ENCODE measurements at places on chromosomes 1 and 21.

GRCh38 chr1:213658457-213658856 lies 329.3 kb upstream of the PROX1 start:
- DNase-seq, result no peak

GRCh38 chr1:54795356-54795665 lies 5.8 kb downstream of the TTC22 start:
- DNase-seq, result no peak

GRCh38 chr1:180932378-180932777 lies 19.7 kb downstream of the KIAA1614 start:
- no peak for DNase-seq

GRCh38 chr1:187384504-187384903 lies 555.8 kb downstream of the PLA2G4A start:
- DNase-seq, result no peak

- no peak for DNase-seq
Observed at GRCh38 chr21:41024341-41024740, 143.6 kb upstream of the BACE2 start.

DNA sequence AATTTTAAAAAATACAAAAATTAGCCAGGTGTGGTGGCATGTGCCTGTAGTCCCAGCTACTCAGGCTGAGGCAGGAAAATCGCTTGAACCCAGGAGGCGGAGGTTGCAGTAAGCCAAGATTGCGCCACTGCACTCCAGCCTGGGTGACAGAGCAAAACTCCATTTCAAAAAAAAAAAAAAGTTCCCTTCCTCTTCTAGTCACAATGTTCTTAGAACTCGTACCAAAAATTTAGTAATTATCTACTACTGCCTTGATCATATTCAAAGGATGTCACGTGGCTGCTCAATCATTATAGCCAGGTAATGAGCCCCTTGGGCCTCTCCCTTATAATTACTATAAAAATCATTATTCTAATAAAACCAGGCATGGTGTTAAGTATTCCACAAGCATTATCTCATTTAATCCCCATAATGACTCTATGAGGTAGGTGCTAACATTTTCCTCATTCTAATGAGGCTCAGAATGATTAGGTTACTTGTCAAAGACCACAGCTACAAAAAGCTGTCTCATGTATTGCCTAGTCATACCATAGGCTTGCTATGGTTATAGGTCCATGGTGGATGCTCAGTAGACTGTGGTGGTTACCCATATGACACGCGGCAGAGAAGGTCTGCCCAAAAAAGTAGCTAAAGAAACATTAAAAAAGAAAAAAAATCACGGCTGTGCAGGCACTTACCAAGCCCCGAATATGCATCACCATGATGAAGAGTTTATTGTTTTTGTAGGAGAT lies 15.5 kb upstream of the PPP1R15B start:
- no peak for DNase-seq

GRCh38 chr1:95093296-95093695 lies 20.5 kb upstream of the ALG14 start:
- DNase-seq, result no peak

GRCh38 chr1:225481738-225482137 lies 53.9 kb upstream of the LBR start:
- DNase-seq, result no peak

DNA sequence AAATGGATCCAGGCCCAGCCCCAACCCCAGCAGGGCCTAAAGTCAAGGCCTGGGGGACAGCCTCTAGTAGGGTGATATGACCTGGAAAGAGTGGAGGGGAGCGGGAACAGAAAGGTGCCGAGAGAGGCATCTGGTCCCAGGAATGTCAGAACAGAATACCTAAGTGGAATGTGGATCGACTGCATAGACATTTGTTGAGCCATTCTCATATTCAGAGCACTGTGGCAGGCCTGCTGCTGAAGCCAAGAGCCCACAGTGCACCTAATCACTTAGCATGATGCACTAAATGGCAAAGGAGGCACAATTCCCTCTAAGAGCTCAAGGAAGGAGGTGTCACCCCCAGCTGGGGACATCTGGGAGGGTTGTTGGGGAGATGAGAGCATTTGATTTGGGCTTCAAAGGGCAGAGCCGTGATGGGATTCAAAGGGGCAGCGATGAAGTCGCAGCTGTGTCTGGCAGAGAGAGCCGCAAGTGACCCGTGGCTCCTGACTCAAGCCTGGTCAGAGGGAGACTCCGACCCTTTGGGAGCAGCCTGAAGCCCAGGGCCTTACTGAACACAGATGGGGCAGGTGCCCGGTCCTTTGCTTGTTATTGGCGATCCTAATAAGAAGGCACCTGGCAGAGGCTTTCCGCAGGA lies 8.6 kb upstream of the PKP1 start:
- DNase-seq, result no peak

- DNase-seq, result no peak
Observed at GRCh38 chr21:14584357-14585095, 38.4 kb upstream of the SAMSN1 start.

- no peak for DNase-seq
Observed at GRCh38 chr1:163038928-163039706, 30.0 kb upstream of the RGS4 start.

- DNase-seq, result peak; percentile 82
Observed at GRCh38 chr1:26529655-26530409, at the start of gene RPS6KA1. RPS6KA1 (plus strand) TSS chr1:26529761; CDS start chr1:26529921, 160 bp downstream.

DNA sequence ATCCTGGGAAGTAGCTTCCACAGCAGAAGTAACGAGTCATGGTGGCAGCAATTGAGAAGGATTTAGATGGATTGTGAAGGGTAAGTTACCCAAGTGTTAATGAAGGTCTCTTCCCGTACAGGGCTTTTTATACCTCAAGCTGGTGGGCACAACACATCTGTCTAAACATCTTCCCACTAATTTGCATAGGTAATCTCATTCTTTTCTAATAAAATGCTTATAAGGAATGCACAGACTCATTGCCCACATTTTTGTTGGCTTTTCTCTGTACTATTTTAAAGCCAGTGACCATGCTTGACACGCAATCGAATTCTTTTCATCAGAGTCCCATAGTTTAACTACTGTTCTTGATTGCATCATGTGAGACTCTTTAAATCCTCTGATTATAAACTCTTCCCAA lies at the start of gene KRTAP7-1:
TSS of gene KRTAP7-1 (minus strand) at position 101 of the 400 bp plus-strand sequence. CDS start at position 40, 61 bp downstream.
- no peak for DNase-seq

- DNase-seq, result no peak
Observed at GRCh38 chr1:37186246-37186756, 152.0 kb upstream of the GRIK3 start.

GRCh38 chr1:30417001-30417700 lies 306.2 kb downstream of the MATN1 start:
- DNase-seq, result no peak

DNA sequence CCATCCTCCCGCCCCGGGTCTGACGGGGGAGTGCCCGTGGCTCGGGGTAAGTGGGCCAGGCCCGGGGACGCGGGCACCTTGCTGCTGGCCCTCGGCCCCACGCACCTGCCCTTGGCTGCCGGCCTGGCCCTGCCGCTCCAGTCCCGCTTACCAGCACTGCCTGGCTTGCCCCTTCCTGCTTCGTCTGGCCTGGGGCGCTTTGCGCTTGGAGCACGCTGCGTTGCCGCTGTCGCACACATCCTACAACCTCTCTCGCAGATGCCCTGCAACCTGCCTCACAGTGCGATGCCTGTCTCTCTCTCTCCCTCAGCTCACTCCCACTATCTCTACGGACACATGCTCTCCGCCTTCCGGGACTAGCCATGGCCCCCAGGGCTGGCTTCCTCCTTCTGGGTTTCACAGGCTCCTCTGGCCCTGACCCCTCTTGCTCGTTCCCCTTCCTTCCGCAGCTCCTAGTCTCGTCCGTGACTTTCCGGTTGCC lies 9.7 kb downstream of the MYOG start:
- DNase-seq, result no peak

DNA sequence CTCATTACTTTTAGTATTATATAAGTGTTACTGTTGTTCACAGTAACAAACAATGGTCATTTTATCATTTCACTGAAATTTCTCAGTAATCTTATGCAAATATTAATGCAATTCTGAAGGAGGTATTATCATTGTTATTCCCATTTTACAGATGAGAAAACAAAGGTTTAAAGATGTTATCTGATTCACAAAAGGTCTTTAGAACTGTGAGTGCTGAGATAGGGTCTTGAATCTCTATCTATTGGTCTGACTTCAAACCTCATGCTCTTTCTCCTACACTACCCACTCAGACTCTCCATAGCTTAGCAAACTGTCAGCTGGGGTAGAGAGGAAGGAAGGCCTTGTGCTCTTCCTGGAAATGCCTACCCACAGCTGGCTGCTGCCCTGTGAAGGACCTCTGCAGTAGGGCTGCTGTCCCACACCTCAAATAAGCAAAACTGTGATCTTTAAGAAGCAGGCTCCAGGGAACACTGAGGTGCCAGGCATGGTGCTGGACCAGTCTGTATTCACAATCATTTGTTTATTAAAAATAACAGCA lies 6.2 kb upstream of the OSCP1 start:
- no peak for DNase-seq

- DNase-seq, result no peak
Observed at GRCh38 chr1:228732426-228732825, 2.9 kb upstream of the RHOU start.
